ENCODE measurements at places on chromosomes 1 and 21.

GRCh38 chr1:48875552-48876329 is 99.0 kb upstream of the BEND5 start:
- no peak for DNase-seq

GRCh38 chr1:150809651-150810050 is 1.6 kb upstream of the CTSK start:
- DNase-seq: peak; percentile 4

DNA sequence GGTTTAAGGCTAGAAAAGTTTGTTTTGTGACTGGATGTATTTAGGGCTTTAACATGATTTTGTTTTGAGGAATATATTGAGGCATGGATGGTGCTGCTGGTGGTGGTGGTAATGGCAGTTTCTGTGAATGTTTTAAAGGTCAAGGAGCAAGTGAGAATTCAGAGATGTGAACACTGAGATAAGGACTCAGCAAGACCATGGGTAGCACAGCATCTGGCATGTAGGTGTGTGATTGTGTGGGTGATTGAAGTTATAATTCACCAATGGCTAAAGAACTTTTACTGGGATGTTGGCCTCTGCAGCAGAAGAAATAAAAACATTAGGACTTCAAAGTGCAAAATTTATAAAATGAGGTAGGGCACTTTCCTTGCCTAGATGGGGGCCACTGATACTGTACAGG is 65.9 kb downstream of the MACF1 start:
- no peak for DNase-seq

- DNase-seq: no peak
Observed at GRCh38 chr1:156658496-156658895, 16.6 kb downstream of the BCAN start.

Measured in renal cortical epithelial cell (primary cell).